ENCODE measurements at places on chromosomes 5 and 9.
A peak's percentile ranks its signal among the peaks of the same experiment; 100 is the strongest.

GRCh38 chr5:71703941-71704340 is 15.1 kb upstream of the CARTPT start:
- DNase-seq, result no peak

- no peak for DNase-seq
These were observed 27.5 kb downstream of the GPX3 start for GRCh38 chr5:151047814-151048425.

DNA sequence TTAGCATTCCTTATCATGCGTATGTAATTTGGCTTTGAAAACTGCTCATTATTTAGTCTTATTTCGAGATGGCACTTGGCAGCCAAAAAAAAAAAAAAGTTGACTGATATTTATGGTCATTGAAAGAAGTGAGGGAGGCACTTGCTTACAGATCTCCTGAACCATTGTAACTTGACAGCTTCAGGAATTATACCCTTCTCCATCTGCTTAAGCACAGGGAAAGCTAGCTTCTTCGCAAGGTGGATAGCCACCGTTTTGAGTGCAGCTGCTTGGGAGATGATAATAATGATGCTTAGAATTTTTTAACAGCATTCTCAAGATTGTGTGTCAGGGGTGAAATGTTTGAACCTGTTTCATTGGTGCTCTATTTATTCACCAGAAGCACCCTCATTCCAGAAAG is 116.1 kb downstream of the GIN1 start:
- no peak for DNase-seq

DNA sequence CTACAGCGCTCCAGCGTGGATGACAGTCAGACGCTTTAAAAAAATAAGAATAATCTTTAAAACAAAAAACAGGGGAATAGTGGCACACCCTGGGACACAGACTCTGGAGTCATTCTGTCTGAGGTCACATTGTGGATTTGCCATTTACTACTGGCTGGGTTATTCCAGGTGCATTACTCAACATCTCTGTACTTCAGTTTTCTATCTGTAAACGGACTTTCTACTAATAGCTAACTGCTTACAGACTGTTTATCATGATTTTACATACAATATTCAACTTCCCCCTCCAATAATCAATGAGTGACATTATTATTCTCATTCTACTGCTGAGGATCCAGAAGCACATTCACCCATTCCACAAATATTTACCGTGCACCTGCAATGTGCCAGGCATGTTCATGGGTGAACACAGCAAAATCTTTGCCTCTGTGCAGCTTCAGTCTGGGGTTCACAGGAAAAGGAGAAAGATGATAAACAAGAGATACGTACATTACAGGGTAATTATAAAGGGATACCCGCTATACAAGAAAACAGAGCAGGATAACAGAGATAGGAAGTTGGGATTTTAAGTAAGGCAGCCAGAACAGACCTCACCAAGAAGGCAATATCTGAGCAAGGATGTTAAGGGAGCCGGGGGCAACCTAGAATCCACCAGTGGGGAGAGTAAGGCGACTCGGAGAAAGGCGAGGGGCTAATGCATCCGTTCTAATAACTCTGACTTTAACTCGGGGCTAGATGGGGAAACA is 984 bp upstream of the RAD23B start:
- no peak for DNase-seq

DNA sequence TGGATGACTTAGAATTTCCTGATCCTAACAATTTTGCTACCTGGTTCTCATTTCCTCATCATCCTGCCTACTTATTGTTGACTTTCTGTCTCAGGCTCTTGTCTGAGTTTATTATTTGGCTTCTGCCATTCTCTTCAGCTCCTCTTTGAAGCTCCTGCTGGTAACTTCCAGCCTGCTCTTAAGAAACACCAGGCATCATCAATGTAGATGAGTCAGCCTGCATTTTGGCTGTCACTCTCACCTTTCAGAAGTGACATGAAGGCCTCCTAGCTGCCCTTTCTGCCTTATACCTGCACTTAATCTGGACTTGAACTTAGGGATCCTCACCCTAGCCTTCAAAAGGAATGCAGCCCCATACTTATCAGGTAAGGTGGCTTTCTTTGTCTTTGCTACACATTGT is 551.8 kb upstream of the ZNF608 start:
- no peak for DNase-seq

DNA sequence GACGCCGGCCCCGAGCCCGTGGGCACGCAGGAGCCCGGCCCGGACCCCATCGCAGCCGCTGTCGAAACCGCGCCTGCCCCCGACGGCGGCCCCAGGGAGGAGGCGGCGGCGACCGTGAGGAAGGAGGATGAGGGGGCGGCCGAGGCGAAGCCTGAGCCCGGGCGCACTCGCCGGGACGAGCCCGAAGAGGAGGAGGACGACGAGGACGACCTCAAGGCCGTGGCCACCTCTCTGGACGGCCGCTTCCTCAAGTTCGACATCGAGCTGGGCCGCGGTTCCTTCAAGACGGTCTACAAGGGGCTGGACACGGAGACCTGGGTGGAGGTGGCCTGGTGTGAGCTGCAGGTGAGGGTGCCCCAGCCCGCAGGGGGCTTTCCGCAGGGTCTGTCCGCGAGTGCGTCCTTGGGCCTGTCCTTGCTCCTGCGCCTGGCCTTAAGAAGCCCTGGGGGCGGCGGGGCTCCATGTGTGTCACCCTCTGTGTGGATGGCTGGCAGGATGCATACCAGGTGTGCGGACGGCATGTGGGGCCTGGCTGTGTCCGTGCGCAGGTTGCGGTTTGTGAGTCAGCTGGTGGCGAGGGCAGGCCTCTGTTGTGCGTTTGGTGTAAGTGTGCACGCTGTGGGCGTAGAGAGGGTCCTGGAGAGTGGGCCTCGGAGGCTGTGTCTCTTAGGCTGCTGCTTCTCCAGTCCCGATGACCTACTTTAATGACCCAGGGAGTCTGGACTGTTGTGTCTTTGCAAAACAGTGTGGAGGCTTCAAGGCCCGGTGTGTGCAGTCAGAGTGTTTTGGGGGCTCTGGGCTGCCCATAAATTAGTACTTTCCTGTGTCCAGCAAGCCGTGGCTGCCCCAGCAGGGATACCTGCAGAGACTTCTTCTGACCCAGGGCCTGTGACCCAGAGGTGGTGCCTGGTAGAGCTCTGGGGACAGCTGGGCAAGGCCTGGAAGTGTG is 1.6 kb downstream of the WNK2 start:
- no peak for DNase-seq

- peak; percentile 31 for DNase-seq
These were observed 8.9 kb upstream of the AKNA start for GRCh38 chr9:114396558-114397218.

DNA sequence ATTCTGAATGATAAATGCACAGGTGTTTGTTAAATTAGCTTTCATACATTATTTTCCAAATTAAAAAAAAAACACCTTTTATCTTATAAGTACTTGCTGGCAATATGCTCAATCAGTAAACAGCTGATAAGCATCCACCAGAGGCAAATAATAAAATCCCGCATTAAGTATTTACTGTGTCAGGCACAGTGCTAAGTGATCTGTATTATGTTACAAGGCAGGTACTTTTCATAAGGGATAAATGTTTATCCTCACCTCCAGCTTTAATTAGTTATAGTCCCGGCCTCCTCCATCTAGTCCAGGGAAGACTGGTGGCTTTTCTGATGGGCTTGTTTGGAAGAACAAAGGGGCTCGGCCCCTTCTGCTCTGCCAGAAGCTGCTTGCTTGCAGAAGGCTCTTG is 40.1 kb downstream of the PFDN1 start:
- no peak for DNase-seq

- peak; percentile 6 for DNase-seq
These were observed 39.9 kb downstream of the ATG10 start for GRCh38 chr5:82011761-82012160.

- peak; percentile 48 for DNase-seq
These were observed 10.1 kb upstream of the MOB3B start for GRCh38 chr9:27539479-27540441.

DNA sequence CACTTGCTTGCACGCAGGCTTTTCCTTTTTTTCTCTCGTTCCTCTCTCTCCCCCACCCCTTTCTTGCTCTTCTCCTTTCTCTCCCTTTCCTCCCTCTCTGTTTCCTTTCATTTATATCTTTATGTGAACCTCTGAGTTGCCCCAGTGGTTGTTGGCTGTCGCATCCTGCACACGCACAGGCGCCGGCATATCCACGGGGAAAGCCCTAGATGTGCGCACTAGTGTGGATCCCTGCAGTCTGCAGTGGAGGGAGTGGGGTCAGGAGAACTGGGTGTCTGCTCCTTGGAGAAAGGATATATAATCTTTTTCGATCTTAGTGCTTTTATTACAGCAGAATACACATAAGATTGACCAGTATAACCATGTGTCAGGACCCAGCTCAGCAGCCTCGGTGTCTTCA is 223.5 kb downstream of the FANCC start:
- no peak for DNase-seq

GRCh38 chr9:116419181-116419580 is 265.6 kb downstream of the PAPPA start:
- no peak for DNase-seq

DNA sequence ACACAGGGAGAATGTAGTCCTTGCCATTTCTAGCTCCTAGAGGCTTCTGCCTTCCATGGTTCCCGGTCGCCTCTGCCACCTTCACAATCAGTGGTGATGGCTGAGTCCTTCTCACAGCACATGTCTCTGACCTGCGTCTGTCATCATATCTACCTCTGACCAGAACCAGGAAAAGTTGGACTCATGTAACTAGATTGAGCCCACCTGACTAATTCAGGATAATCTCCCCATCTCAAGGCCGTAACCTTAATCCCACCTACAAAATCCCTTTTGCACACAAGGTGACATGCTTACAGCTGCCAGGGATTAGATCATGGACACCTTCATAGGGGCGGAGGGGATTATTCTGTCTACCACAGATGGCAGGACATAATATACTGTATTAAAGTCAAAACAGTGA is 375.6 kb downstream of the ICE1 start:
- no peak for DNase-seq

- DNase-seq, result no peak
These were observed 48.6 kb downstream of the COL15A1 start for GRCh38 chr9:98992107-98992884.

DNA sequence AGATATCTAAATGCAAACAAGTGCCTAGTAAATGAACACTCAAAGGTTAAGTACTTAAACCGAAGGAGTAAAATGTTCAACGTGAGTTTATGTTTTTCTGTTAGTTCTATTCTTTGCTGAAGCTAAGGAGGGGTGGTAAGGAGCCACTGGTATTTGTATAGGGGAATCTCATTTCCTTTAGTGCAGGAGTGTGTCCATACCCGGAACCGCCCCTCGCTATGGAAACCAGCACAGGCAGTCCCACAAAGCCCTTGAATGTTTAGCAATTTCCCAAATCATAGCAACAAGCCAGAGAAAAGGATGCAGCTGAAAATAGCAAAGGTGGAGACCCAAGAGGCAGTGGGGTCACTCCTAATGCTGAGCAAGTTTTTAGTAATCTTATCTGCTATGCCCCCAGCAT is 78.8 kb upstream of the STK32A start:
- DNase-seq, result no peak

GRCh38 chr5:154709368-154710305 is 45.5 kb upstream of the LARP1 start:
- DNase-seq, result no peak

GRCh38 chr9:80197661-80198060 is 625.9 kb downstream of the TLE4 start:
- peak; percentile 44 for DNase-seq

DNA sequence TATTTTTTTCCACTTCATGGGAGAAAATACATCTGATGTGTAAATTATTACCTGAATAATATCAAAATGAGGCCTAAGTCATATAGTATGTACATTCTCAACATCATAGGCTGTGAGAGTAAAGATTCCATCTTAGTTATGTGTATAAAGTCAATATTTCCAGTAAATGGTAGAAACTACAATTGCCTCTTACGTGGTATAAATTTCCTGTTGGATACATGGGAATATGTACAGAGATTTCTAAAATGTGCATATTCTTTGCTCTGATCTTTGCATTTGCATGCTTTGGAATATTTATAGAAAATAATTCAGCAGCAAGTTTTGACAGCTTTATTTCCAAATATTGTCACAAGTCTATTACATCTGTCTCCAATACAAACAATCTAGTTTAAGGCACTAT is 78.8 kb downstream of the GABRB2 start:
- no peak for DNase-seq

DNA sequence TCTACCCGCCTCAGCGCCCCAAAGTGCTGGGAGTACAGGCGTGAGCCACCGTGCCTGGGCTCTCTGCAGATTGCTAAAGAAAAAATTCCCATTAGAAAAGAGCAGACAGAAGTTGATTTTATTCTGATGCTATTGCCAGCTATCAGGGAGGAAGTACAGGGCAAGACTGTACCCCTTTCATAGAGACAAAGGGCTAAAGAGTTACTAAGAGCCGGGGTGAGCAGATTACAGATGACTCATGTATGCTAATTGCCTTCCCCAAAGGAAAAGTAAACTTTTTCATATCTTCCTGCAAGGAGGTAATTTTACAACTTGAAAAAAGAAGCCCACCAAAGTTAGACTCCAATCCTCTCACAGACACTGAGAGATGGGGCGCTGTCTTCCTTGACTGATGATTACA is 42.3 kb upstream of the MCTP1 start:
- DNase-seq, result no peak

DNA sequence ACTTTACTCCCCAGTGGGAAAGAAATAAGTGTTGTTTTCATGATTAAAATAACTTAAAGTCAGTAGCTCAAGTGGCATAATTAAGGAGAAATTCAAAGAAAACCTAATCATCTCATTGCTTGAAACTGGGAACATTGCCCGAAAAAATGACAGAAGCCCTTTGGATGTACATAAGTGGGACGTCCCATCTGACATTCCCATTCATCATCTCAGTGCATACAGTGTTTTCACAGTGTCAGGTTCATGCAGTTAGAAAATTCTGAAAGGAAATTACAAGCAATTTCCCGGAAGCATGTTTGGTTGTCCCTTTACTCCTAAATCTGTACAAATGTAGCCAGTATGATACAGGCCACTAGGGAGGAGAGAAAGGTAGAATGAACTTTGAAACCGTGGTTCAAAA is 95.6 kb downstream of the ADAMTS16 start:
- DNase-seq, result no peak

- no peak for DNase-seq
These were observed 8.2 kb upstream of the IFNA21 start for GRCh38 chr9:21174671-21175070.
